ENCODE measurements at places on chromosomes 16 and 17.

DNA sequence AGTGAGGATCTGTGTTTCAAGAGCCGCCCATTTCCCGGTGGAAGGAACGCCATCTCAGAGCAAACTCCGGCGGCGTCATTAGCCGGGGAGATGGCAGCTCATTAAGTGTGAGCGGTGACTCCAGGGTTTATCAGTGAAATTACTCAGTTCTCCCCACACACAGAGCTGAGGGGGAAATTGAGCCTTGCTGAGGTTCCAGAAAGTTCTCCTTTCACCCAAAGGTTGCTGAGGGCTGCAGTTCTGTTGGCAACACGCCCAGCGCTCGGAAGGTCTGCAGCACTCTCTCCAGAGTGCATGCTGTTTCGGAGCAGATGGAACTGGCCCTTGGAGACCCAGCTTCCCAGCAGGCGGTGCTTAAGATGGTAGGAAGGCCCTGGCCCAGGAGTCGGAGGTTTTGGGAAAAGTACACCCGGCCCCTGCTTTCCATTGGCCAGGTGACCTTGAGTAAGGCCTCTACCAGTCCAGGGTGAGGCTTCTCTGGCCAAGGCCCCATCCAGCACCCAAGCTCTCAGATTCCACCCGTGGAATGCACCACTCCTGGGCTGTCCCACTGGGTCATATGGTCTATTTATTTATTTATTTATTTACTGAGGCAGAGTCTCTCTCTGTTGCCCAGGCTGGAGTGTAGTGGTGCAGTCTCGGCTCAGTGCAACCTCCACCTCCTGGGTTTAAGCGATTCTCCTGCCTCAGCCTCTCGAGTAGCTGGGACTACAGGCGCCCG, 167.7 kb upstream of the CIBAR2 start:
- DNase-seq = no peak

DNA sequence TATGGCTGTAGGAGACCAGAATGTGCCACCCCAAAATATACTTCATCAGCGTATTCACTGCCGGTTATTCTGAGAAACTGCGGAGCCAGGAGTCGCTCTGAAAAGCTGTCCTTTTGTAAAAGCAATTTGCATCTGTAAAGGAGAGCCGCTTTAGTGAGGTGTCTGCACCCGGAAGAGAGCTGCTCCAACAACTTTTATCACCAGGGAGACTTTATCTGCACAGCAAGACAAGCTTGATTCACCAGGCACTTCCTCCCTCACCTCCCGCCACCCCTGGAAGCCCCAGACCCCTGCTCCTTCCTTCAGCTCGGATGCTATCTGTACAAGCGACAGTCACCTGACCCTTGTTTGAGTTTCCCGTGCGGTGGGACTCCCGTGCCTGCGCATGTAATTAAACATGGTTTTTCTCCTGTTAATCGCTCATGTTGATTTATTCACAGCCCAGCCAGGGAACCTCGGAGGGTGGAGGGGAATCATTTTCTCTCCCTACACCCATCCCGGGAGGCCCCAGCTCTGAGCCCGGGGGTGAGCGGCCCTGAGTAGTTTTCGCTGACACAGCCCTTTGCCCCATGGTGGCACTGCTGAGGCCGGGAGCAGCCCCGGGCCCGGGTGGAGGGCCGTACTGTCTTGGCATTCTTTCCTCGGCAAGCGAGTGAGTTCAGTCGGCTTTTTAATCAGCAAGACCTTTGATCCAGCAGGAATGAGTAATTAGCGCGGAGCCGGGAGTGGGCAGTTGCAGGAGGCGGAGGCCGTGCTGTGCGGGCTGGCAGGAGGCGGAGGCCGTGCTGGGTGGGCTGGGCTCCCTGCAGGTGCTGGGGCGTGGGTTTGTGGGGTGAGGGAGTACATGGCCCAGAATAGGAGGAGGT, 222.7 kb upstream of the CIBAR2 start:
- no peak for DNase-seq

DNA sequence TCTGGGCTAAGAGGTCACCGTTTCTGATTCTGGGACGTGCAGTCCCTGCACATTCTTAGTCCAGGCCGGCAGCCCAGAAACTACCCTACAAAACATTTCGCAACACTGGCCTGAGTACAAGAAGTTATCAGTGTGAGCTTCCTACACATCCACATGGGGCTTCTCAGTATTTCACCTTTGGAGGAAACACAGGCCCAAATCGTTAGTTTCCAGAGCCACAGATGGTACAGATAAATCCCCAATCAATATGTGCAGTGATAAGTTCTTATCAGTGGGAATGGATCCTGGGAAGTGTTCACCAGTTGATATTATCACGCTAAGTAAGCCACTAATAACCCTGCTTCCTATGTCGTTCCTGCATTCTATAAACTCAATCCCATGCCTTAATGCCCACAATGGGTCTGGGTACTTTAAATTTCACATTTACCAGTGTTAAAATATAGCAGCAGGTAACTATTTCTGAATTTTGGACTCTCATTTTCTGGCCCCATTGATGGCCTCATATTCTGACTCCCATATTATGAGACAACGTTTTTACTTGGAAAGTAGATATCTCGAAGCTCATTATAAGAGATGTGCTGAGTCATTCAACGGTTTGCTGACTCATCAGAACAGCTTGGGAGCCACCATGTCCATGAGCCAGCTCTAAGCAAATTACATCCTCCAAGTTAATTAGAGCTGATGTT, 370.2 kb upstream of the MAF start:
- DNase-seq = no peak

DNA sequence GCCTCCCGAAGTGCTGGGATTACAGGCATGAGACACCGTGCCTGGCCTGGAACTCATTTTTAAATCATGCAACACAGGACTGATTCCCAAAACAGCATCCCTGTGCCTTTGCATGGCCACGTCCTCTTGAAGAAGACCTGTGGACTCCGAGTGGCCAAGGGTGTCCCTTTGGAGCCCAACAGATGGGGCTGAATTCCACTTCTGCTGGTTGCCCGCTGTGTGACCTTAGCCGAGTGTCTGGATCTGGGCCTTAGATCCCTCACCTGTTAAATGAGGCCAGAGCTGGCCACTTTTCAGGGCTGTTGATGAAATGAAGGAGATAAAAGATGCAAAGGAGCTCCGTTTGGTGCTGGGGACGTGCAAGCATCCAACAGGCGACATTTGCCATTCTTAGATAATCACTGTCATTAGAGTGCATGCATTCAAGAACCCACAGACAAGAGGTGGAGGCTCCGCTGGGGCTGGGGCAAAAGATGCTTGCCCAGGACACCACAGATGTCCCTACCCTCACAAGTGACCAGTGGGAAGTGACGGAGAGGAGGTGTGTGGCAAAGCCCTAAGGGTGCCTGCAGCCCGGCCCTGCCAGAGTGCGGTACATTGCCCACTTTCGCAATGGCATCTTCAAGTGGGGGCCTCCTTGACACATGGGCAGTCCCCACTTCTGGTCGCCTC, 354.1 kb upstream of the TNRC6C start:
- DNase-seq = no peak

DNA sequence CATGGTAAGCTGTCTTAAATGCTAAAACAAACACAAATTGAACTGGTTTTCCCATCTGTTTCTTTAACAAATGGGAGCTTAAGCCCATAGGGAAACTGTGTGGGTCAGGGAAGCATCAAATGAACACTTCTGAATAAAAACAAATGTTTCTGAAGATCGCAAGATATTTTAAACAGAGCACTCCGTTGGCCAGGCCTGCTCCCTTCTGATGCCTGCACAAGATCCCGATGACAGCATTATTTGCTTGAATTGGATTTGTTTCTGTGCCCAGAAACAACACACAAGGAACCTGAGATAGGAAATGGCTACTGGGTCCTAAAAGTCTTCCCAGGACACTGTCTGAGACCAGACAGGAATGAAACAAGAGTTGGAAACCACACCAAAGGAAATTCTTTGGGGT, 425.8 kb upstream of the ZFHX3 start:
- no peak for DNase-seq

GRCh38 chr17:82952019-82952418, 112.2 kb upstream of the ZNF750 start:
- no peak for DNase-seq

DNA sequence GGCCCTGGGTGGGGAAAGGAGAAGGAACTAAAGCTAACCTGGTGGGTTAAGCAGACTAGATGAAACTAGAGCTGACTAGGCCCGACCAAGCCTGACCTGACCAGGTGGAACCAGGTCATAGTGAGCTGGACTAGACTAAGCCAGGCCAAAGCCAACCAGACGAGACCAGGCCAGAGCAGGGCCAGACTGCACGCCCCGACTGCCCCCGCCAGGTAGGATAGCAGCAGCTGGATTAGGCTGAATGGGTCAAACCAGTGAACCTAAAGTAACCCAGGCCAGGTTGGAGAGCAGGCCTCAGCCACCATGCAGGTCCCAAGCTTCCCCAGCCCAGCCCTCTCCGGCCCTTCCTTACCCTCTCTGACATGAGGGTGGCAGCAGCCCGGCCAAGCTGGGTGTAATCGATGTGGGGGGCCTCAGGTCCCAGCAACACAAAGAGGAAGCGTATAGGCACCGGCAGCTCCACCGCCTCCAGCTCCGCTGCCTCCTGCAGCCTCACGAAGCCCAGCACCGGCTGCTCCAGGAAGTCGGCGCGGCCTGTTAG, 9.1 kb downstream of the SLC4A1 start:
- no peak for DNase-seq

DNA sequence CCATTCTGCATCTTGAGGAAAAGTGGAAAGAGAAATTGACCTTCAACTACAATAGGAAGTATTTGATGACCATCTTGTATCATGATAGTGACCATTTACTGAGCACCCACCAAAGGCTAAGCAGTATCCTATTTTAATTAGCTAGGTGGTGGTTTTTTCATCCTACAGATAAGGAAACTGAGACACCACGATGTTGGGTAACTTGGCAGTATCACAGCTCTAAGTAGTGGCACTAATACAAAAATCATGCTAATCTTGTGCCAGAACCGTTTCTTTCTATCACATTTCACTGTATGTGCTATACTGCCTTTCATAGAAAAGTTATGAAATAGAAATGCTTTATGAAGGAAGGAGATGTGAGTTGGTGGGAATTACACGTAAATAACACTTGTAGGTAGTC, 2.3 kb downstream of the EVI2B start:
- no peak for DNase-seq

DNA sequence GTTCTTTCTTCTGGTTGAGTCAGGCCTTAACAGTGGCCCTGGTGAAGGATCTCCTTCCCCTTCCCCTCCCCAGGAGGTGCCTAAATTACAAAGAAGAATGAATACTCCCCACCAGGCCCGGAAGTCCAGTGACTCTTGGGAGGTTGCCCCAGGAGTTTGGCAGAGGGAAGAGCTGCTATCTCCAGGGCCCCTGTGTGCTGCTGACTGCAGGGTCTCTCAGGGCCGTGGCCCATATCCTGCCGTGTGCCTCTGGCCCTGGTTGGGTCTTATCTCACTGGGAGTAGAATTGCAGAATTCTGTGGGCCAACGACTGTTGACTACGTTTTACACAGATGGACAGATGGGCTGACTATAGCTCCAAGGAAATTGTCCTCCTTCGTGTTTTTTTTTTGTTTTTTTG, 28.0 kb downstream of the AKAP1 start:
- DNase-seq = no peak

DNA sequence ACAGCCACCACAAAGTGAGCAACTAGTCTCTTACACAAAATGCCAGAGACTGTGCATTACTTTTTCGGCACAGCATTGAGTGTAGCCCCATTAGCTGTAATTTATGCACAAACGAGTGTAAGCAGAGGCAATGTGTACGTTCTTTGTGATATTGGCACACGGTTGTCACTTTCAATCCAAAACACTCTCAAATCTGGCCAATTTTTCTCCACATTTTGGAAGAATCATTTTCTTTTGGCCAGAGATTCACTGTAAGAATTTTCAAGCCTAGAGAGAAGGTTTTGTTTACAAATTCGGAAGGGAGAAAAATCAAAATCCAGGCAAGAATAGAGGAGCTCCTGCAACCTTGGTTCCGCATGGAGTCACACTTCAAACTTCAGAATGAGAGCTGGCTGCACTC, 15.4 kb upstream of the KIF2B start:
- no peak for DNase-seq

DNA sequence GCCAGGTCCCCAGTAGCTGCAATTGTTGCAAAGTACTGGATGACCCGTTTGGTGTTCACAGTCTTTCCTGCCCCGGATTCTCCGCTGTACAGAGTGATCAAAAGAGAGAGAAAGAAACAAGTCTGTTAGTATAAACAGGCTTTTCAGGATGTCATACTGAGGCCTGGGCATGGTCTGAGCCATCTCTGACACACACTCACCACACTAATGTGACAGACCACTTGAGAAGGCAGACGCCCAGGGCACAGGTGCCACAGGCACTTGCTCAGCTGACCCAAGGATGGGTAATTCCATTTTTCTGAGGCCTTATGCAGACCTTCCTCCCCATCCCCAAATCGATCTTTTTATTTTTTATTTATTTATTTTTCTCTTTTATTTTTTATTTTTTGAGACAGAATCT, 7.5 kb downstream of the MYH3 start:
- no peak for DNase-seq

- no peak for DNase-seq
These were observed 79.6 kb upstream of the ATP2A3 start for GRCh38 chr17:4043862-4044261.

DNA sequence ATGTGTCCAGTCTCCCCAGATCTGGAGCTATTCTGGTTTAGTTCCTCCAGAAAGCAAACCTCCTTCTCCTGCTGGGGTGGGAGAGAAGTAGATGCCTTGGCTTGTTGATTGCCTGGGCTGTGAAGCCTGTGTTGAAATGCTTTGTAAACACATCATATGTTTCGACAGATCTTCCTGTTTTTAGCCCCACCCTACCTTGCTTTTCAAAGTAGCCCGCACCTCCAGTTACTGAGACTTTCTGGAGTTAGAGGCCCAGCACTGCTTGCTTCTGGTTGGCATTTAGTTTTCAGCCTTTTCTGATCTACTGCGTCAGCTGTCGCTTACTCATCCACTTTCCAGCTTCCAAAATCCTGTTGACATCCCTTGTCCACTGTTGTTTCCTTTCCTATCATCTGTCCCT, 17.9 kb upstream of the NDEL1 start:
- no peak for DNase-seq

DNA sequence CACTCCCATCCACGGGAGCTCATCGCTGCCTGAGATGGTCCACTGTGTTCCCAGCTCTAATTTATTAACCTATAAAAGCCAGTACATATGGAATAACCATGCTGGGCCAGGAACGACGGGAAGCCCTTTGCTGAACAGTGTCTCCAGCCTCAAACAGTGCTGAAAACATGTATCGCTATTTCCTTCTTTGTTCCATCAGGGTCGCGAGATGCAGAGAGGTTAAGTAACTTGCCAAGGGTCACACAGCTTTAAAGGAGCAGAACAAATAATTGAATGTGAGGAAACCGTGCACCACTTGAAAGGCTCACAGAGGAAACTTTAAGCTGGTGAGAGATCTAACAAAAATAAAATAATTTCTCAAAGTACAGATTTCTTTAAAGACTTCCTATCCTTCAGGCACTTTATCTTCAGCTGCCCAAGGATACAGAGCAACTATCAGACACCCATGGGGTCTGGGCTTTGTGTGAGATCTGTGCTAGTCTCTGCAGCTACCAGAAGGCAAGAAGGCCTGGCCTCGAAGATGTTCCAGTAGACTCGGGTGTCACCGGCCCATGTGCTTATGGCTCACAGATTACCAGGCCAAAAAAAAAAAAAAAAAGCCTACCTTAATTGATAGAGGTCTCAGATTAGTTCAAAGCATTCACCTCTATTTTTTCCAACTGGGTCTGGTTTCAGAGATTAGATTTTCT, 207.8 kb upstream of the FOXF1 start:
- DNase-seq = no peak

GRCh38 chr17:77590951-77591735, 367.4 kb upstream of the TNRC6C start:
- no peak for DNase-seq
